ENCODE measurements at places on chromosomes 5 and 9.

DNA sequence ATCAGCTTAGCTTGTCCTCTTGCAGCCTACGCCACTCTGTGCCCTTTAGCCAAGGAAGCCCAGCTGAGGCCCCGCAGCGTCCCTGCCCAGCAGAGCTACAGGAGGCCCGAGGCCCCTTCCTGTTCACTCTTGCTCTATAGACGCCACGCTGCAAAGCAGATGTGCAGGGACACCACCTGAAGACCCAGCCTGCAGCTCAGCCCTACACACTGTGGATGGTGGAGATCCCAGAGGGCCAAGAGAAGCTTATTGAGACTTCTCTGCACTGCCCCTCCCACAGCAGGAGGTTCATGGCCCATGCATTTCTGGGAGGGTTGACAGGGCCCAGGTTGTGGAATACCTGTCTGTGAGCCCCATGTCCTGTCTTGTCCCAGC lies 33.6 kb downstream of the IRF1 start:
- DNase-seq: no peak

GRCh38 chr9:78566521-78566920 lies 269.6 kb downstream of the PSAT1 start:
- DNase-seq: no peak

DNA sequence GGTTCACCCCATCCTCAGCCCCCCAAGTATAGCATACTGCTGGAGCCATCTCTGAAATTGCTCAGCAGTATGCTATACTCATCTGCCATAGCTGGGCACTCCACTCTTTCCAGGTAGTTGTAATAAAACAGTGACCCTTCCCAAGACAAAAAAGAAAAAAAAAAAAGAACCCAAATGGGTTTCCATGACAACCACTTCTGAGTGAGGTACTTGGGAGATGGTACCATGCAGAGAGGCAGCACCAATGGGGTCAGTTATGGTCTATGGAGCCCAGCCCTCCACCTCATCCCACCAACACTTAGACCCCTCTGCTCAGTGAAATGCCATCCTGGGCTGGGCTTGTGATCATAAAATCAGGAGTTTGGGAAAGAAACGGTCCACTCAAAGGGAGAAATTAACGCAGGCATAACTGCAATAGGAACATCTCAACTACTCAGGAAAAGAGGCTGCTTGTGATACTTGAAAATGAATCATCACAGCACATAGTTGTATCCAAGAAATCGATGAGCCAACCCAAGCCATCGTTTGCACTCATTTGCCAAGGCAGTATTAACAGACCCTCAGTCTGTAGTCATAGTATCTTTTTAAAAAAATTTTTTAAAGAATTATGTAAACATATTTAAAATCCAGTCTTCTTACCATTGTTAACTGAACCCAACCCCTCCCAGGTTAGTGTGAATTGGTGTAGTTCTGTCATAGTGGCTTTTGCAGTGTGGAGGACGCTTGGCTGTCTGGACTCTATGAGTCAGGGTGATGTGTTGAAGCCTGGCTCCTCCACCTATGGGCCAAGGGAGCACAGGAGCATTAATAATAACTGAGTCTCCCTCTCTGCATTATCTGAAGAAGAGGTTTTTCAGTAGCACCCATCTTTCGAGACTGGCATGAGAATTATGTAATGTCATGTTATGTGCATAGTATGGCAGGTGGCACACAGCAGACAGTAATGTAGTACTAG lies 402.7 kb downstream of the SPOCK1 start:
- DNase-seq: no peak

- DNase-seq: no peak
These were observed 33.2 kb upstream of the ASS1 start for GRCh38 chr9:130411566-130411915.

DNA sequence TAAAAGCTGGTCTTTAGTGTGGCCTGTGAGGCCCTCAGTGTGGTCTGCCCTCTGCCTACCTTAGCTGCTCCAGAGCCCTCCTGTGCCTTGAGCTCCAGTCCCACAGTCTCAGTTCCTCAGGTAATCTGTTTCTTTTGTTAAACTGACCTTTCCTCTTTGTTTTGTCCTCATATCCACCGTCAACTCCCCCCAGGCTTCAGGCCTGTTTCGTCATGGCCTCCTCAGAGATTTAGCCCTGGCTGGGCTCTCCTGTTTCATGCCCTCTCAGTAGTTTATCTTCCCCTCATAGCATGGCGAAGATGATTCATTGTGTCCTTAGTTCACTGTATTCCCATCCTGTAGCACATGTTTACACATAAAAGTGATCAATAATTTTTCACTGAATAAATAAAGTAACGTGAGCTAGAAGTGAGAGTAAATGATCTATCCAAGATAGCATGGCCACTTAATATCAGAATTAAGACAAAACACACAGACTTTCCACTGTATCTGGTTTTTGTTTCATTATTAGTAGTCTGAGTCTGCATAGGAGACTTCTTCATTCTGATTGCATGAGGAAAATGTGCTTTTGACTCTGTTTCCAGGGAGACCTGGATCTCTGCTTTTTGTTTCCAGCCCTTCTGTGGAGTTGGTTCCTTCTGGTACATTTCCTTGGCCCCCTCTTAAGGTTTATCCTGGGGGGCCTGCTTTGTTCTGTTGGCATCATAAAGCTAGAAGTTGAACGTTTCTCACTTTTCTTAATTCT lies 70.5 kb downstream of the SNX24 start:
- no peak for DNase-seq

GRCh38 chr9:89902450-89903140 lies 297.8 kb downstream of the GADD45G start:
- no peak for DNase-seq

- no peak for DNase-seq
These were observed 169.5 kb downstream of the RGS3 start for GRCh38 chr9:113632776-113633590.

DNA sequence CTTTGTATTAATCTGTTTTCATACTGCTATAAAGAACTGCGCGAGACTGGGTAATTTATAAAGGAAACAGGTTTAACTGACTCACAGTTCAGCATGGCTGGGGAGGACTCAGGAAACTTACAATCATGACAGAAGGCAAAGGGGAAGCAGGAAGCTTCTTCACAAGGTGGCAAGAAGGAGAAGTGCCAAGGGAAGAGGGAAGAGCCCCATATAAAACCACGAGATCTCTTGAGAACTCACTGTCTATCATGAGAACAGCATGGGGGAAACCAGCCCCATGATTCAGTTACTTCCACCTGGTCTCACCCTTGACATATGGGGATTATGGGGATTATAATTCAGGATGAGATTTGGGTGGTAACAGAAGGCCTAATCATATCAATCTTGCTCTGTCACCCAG lies 60.9 kb upstream of the CHD1 start:
- no peak for DNase-seq

Measured in amygdala (tissue), 56 donors.